Muscle of back (tissue), 13 donors: ENCODE measurements at places on chromosomes 12 and 14. TPM values are rescaled to one million over a fixed set of nuclear protein-coding genes. Genes with fewer than 3 reads are reported as not detected.

DNA sequence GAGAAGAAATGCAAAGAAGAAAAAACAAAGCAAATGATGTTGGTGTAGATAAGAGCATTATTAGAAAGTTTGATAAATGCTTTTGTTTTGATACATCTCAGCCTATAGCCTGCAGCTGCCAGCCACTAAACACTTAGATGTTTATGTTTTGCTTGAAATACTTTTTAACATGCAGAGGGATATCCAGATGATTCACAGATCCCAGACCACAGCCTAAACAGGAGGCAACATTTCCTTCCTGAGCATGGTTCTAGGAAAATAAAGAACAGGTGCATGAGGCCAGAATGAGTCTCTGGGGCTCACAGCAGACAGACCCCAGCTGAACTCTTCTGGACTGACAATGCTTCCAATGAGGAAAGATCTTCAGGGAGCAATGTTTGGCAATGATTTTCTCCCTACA, 103.7 kb upstream of the EEA1 start:
- peak; percentile 21 for DNase-seq

Gene C14orf93
- 11.9 TPM for polyA plus RNA-seq

Gene KRT6C
- polyA plus RNA-seq = 0.32 TPM

Gene OSGEP
- polyA plus RNA-seq = 47.6 TPM

Gene CCDC88C
- polyA plus RNA-seq = 11.5 TPM

DNA sequence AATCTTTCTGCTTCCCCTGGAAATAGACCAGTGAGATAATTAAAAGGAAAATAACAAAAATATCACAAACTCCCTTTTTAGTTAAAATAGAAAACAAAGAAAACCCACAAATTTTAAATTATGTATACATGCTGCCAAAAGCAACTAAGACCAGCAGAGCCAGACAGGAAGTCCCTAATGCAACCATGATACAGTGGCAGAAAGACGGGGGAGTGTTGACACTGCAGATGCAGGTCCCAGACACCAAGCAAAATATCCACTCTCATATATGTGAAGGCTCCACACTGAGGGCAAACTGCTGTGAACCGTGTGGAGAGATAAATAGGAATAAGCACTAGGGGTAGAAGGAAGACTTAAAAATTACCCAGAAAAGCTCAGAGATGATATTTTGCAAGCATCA, 401.0 kb downstream of the BTG1 start:
- DNase-seq = no peak

- no peak for DNase-seq
These were observed 232.0 kb downstream of the GRIN2B start for GRCh38 chr12:13749389-13749788.

- DNase-seq = peak; percentile 69
These were observed 18.9 kb downstream of the CCND2 start for GRCh38 chr12:4292341-4293073.

Gene RPGRIP1
- polyA plus RNA-seq = 0.94 TPM

DNA sequence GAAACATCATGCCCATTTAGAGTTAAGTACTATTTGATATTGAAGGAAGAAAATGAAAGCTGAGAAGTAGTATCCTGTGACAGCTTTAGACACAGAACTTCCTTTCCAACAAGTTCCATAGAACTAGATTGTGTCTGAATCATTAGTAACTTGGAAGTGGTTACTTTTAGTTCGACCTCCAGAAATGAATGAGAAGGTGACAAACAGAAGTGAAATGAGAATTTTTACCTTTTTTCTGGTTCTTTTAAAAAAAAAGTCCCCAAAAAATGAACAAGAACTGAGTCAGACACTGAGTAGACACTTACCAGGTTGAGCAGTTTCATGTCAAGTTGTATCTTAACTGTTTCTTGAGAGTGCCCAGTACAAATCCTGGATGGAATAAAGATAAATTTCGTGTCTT, 3.0 kb downstream of the ATP6V0A2 start:
- DNase-seq = no peak

Gene SMCO3
- 0.24 TPM for polyA plus RNA-seq

- DNase-seq = no peak
These were observed 848.7 kb upstream of the FOXG1 start for GRCh38 chr14:27917896-27918295.

DNA sequence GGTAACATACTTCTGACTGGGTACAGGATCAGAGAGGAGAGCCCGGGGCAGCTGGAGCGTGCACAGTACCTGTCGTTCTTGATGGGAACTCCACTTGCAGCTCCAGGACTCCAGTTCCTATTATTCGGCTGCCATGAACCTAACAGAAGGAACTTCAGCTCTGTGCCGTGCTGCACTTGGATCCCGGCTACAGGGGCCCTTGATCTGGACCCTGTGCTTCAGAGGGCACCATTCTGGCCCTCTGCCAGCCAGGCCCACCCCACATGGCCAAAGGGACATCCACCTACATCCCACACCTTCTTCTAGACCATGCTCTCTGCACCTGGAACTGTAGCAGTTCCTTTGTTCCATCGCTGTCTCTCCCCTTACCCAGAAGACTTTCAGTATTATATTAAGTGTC, 58.2 kb downstream of the PAX9 start:
- DNase-seq = no peak

- no peak for DNase-seq
These were observed 135.1 kb downstream of the PPM1H start for GRCh38 chr12:62799766-62800406.

DNA sequence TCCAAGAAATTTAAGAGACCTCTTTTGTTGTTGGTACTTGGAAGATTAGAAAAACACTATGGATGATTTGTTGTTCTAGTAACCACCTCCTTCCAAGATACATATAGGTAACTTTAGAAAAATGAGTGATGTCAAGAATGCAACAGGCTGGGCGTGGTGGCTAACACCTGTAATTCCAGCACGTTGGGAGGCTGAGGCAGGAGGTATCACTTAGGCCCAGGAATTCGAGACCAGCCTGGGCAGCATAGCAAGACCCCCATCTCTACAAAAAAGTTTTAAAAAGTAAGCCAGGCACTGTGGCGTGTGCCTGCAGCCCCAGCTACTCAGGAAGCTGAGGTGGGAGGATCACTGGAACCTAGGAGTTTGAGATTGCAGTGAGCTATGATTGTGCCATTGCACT, 97.8 kb downstream of the PCNX1 start:
- DNase-seq = no peak

Gene NKX2-8
- not detected for polyA plus RNA-seq

Gene TEAD4
- 68.4 TPM for polyA plus RNA-seq

- DNase-seq = no peak
These were observed 1496.8 kb upstream of the TMEM132C start for GRCh38 chr12:126770188-126770587.

DNA sequence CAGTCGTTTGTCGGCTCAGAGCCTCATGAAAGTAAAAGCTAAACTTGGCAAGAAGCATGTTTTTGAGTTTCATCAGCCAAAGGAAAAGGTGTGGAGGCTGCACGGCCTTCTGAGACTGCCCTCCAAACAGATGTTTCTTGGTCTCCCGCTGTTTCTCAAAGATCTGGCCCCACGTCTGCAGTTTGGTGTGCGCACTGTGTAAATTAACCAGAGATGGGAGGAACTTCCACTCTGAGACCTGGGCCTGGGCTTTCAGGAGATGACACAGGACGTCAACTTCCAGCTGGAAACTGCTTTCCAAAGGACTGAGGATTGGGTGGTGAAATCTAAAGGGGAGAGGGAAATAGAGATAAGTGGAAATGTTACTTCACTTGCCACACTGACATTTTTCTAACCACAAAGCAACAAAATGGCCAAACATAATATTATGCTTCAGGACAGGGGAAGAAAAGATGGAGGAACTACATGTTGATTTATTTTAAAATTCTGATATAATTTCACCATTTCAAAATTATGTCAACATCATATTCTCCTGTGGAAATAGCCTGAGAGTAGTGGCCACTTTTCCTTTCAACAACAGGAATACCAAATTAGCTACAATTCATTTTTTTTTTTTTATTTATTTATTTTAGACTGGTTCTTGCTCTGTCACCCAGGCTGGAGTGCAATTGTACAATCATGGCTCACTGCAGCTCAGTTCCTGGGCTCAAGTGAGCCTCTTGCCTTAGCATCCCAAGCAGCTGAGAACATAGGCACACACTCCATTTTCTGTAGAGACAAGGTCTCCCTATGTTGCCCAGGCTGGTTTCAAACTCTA, 27.6 kb downstream of the KICS2 start:
- no peak for DNase-seq

DNA sequence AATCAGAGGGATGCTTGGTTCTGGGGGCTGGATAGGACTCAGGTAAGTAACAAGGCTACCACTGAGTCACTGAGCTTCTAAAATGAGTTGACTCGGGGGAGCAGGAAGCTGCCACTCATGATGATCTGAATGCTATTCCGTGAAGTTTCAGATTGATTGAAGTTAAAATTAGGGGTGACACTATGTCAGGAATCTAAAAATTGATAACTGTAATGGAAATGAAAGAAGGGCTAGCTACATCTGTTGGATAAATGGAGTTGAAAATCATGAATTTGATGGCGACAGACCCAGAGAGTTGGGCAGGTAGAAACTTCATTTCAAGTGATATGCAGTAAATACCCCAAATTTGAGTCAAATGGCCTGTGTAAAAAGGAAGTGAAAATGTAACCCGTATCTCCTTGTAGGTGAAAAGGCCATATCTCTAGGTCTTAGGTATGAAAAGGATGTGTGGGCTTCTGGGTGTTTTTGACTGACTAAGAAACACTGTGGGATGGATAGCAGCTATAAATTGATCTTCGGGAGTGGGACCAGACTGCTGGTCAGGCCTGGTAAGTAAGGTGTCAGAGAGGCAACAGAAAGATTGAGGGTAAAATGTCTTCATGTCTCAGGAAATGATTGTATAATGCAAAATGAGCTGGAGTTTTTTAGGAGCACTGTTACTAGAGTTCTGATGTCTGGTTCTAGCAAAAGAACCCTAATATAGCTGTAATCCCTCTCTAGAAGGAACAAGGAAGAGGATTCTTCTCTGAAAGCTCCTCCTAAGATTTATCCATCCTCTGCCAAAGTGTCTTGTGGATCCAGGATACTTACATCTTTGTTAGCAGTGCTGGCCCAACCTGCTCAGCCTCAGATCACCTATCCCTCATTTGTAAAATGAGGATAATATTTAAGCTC, 57.3 kb downstream of the DAD1 start:
- DNase-seq = no peak

Gene COL2A1
- polyA plus RNA-seq = 46.9 TPM

- no peak for DNase-seq
These were observed 59.8 kb downstream of the HECTD4 start for GRCh38 chr12:112322441-112322840.

DNA sequence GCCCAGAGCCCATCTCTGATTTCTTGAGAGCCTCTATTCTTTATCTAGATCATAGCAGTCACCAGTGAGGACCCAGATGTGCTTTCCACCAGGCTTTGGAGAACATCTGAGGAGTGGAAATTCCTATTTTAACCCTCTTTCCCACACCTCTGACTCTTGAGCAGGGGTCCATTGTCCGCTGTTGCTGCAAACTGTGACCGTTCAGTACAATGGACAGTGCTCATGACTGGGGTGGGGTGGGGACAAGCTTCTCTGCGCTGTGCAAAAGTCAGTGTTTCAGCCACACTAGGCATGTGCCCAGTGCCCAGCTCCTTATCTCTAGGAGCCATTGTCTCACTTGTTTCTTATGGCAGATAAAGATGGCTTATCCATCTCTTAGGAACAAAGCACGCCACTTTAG, 16.9 kb upstream of the KRT7 start:
- no peak for DNase-seq

DNA sequence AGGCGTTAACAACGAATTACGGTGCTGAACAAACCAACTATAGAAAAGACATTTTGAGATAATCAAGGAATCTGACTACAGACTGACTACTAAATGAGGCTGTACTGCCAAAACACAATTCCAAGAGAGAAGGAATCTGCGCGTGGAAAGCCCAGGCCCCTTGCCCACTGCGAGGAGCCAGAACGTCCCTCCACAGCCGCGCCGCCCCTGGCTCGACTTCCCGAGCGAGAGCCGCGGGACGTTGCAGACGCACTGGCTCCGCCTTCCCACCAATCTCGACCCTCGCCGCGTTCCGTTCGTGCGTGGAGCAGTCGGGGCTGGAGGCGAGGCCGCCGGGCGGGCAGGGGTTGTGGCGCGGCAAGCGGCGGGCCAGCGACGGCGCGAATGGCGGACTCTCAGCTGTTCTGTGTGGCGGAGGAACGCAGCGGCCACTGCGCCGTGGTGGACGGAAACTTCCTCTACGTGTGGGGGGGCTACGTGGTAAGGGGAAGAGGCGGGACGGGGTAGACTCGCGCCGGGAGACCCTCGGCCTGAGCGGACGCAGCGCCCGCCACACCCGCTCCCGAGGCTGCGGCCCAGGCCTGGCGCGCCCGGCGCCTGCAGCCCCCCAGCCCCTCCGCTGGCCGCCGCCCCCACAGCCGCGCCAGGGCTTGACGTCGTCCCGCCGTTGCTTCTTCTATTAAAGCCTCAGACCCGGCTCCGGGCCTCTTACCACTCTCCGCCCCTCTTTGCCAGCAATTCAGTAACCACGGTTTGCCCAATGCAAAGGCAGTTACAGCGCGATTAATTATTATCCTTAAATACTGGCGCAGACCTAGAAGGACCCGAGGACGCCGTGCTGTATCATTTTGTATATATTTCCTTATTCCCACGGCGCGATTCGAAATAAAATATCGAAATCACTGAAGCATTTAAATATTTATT, at the start of gene KLHDC1:
KLHDC1 (plus strand) TSS at position 310 of the 924 bp plus-strand sequence; CDS start at position 385, 75 bp downstream.
- peak; percentile 97 for DNase-seq

Gene ASB2
- polyA plus RNA-seq = 25.8 TPM

DNA sequence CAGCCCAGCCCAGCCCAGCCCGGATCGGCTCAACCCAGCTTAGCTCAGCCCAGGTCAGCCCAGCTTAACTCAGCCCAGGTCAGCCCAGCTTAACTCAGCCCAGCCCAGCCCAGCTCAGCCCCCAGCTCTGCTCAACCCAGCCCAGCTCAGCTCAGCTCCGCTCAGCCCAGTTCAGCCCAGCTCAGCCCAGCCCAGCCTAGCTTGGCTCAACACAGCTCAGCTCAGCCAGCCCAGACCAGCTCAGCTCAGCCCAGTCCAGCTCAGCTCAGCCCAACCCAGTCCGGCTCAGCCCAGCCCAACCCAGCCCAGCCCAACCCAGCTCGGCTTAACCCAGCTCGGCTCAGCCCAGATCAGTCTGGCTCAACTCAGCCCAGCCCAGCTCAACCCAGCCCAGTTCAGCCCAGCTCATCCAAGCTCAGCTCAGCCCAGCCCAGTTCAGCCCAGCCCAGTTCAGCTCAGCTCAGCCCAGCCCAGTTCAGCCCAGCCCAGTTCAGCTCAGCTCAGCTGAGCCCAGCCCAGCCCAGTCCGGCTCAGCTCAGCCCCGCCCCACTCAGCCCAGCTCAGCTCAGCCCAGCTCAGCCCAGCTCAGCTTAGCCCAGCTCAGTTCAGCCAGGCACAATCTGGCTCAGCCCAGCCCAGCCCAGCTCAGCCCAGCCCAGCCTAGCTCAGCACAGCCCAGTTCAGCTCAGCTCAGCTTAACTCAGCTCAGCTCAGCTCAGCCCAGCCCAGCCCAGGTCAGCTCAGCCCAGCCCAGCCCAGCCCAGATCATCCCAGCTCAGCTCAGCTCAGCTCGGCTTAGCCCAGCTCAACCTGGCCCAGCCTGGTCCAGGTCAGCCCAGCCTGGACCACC, 331.7 kb downstream of the TMEM121 start:
- no peak for DNase-seq

Gene IAPP
- polyA plus RNA-seq = not detected

- no peak for DNase-seq
These were observed 2.9 kb downstream of the DUSP16 start for GRCh38 chr12:12559719-12560296.

GRCh38 chr12:31603546-31604009, 12.6 kb upstream of the DENND5B start:
- DNase-seq = no peak

Gene KLRF1
- polyA plus RNA-seq = 0.34 TPM

Gene PZP
- 0.27 TPM for polyA plus RNA-seq
